Omental fat pad (tissue), 4 donors: ENCODE measurements at places on chromosomes 1 and 21. TPM values are rescaled to one million over a fixed set of nuclear protein-coding genes. Genes with fewer than 3 reads are reported as not detected.
A peak's percentile ranks its signal among the peaks of the same experiment; 100 is the strongest.

DNA sequence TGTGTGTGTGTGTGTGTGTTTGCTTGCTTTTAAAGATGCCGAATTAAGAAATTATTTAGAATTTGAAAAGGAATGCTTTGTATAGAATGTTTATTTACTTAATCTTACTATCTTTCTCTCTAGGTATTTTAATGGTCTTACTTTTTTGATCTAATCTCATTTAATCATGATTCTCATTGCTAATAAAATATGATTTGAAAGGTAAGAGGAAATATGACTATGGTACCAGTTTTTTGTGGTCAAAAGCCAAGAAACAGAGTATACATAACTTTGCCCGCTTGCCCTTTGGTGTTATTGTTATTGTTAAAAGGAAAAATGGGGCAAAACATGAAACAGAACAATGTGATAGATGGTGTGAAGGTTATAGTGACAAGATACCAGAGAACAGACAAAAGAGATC lies 74.6 kb downstream of the RPS6KC1 start:
- no peak for DNase-seq

DNA sequence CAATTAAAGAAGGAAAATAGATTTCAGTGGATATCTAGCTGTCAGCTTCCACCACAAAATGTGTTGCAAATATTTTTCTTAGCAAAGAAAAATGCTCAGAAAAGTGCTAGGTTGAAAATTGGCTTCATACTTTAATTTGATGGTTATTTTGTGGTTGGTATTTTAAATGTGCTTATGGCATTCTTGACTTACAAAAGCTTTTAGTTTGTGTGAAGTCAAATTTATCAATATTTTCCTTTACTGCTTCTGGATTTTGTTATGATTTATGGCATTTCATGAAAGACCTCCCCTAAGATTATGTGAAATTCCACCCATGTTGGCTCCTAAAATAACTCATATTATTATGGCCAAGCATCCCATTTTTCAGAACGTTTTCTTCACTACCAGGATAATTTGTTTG lies 51.5 kb downstream of the PSMG1 start:
- DNase-seq: no peak

DNA sequence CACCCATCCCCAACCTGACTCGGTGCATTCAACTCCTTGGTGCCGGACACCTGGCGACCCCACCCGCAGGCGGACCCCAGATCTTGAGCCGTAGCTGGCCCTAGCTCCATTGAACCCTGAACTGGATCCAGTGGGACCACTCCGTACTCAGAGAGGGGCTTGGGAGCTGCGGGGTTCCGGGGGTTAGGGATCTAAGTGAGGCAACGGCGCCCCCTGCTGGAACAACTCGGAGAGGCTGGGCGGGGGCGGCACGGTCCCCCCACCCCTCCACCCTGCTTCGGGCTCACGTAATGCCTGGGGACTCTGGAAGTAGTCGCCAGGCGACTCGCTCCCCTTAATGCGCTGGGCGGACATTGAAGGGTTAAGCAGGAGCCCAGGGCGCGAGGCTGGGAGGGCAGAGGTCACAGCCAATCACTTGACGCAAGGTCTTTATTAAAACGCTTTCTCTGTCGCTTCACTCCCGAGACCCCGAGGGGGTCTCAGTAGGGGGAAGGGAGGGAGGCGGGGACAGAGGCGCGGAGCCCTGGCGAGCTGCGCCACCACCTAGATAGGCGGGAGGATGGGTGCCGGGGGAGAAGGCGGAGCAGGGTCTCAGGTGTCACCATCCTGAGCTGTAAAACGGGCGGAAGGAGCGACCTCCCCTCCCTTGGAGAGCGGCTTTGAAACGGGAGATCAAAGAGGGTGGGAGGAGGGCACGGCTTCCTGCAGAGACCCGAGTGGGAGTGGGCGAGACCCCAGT lies 704 bp upstream of the CRABP2 start:
- peak; percentile 84 for DNase-seq

GRCh38 chr1:156964441-156964840 lies 44.0 kb downstream of the LRRC71 start:
- DNase-seq: no peak

DNA sequence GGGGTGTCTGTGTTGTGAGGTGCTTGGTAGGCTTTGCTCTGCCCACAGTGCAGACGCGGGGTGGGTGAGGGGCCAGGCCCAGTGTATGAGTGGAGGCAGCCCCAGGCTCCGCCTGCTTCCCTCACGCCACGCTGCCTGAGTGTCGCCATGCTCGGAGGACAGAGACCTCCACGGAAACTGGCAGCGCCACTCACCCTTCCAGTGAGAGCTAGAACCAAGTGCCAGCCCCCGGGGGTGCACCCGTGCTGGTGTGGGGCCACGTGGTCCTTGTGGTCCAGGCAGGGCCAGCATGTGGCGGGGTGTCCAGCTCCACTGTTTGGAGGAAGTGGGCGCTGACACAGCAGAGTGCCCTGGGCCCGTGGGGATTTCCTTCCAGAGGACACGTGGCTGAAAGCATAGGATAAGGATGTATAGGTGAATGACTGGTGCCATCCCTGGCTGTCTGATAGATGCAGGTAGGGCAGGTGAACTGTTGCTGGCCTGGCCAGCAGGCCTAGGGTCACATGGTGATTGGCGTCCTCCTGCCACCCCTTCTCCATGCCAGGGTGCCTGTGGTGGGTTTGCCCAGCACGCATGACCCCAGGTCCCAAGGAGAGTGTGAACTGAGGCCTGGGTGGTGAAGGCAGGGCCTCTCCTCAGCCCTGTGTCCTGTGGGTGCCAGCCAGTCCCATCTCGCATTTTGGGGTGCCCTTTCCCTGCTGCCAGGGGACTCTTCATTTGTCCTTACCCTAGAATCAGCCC lies 3.8 kb downstream of the LRRC3 start:
- no peak for DNase-seq

RGS1 gene
- 54.6 TPM for total RNA-seq

DNA sequence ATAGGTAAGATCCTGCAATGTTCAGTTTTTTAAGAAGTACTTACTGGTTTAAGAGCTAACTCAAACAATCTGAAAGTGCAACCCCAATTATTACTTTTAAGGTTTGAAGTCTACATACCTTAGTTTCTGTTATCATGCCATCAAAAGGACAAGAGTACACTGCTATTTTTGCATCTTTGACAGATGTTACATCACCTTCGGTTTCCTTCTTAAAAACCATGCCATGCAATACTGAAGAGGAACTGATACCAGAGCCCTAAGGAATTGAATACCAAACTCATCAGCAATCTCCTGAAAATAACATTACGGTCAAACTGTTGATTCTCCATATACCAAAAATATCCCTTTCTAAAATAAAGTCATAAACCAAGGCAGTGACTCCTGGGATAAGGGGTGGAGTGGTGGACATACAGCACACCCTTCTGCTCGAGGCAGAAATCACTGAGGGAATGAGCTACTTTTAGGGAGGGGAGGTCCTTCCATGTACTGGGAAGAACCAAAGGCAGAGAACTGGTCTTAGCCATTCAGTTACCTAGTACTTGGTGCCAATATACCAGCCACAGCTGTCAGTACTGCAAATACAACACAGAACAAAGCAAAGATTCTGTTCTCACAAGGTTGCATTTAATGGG lies 8.5 kb downstream of the CCT8 start:
- DNase-seq: no peak

GRCh38 chr1:7375781-7376660 lies 395.1 kb upstream of the VAMP3 start:
- no peak for DNase-seq

DNA sequence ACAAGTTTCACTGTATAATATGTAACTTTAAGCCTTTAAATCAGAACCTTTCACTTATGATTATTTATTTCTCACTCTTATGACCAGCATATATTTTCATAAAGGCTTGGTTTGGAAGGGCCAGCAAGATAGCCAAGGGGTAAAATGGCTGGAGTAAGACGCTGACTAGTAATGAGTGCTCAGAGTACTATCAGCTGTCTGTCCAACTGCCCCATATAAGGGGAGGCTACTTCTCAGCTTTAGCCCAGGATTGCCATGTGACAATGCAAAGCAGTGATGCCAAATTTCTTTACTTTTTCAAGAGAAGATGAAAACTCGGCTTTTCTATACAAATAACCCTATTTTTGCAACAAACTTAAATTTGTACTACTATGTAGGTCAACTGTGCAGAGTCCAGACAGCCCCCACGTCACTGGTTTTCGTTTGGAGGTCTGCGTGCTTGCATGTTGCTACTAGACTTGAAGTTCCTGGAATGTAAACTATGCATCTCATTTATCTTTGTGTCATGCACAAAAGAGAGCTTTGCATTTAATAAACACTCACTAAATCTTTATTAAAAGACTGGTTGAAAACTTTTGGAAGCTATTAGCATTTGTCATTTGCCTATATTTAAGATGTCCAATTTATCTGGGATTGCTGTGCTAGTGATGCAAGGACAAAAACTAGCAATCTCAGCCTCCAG lies 110.4 kb downstream of the TNFSF18 start:
- DNase-seq: no peak

GRCh38 chr1:107544285-107544684 lies 403.4 kb downstream of the NTNG1 start:
- DNase-seq: no peak

GRCh38 chr1:59705466-59706302 lies 109.1 kb upstream of the HOOK1 start:
- no peak for DNase-seq

DNA sequence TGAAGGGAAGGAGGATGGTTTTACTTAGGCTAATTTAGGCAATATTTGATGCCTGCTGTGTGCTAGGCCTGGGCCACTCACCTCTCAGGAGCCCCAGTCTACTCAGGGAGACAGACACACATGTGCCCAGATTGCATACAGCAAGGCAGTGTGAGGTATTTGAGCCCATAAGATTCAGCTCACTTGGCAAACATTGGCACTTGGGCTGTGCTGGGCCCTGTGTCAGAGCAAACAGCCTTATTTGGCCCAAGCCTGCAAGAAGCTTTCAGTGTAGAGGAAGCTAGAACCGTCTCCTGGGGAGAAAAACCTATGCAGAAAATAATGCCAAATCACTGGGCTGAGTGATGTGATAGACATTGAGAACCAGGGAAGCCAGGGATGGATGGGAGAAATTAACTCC lies 3.9 kb upstream of the SYNC start:
- DNase-seq: no peak

GRCh38 chr1:9891207-9891606 lies 18.9 kb downstream of the CTNNBIP1 start:
- no peak for DNase-seq

DNA sequence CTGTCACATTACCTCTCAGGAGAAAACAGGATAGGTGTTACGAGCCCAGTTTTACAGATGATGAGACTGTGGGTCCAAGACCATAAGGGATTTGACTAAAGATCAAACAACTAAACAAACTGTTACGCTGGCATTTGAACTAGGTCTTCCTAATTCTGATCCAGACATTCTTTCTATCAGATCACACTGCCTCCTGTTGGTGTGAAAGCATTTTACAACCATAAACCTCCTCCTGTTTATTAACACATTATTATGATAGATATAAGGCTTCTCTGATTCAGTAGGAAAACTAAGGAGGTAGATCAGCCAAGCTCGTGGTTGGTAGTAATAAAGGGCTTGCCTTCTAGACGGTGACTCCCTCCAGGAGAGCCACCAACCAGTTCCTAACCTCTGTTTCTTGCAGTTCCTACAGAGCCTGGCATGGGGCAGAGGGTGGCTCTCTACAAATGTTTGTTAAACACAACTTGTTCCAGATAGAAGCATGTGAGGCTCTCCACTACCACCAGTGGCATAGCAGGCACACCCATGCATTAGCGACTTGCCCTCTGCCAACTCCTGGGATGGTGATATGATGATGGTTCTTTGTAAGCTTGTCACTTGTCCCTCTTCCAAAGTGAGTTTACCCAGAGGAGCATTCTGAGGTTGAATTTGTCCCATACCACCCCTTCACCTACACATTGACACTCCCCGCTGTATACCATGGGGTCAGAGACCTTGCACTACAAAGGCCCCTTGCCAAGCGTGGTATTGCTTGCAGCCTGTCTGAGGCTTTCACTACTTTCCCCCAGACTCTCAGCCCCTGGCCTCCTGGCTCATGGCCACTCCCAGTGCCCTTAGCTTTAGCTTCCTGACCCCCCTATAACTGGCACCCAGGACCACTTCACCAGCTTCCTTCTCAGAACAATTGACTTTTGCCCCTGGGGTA lies 96.4 kb upstream of the HOOK1 start:
- DNase-seq: no peak

DNA sequence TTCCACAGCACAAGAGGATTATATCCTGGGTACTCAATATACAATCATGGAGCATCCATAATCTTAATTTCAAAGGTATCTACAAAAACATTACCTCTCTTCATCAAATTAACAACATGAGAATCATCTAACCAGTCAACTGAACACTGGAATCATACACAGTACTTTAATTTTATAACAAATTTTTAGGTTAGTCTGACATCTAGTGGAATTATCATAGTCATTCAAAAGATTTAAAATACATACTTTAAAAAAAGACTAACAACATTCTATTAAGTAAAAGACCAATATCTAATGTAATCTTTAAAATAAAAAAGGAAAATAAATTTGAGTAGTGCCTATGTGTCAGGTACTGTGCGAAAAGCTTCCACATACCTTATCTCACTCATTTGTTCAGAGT lies 16.8 kb upstream of the SH3GLB1 start:
- no peak for DNase-seq
